ENCODE measurements at places on chromosomes 6 and 20. TPM values are rescaled to one million over a fixed set of nuclear protein-coding genes. Genes with fewer than 3 reads are reported as not detected.

Gene TRIM10
- total RNA-seq = not detected

DNA sequence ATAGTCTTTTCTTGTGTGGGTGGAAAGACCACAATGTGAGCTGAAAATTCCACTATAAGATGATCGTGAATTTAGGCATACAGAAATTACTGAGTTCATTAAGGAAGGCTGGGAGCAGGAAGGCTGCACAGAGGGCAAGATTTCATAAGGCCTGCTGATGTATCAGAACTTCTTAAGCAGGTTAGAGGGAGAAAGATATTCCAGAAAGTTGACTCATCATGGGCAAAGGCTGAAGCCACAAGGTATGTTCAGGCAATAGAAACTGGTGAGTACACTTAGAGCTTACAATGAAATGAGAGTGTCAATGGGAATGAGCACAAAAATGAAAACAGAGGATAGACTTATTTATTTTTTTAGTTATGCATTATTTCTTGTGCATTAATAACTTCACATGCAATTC is 618.6 kb downstream of the CBLN4 start:
- no peak for DNase-seq

DNA sequence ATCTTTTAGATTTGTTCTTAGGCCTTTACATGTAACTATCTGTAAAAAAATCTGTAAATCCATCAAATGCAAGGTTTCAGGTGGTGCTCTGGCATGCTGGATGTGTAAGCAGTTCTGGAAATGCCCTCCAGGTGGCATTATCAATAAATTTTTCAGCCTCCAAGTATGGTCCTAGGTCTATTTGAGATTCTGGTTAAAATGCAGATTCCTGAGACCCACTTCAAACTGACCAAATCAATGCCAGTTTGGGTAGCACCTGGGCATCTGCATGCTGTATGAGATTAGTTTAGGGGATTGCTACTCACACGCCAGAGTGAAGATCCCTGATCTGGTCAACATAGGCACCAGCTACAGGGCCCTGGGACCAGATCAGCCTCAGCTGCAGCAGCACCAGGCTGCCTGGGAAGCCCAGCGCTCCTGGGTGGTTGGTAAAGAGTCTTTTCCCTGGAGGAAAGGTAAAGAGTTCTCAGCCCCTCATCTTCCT is 507.3 kb upstream of the CITED2 start:
- peak; percentile 54 for DNase-seq

GRCh38 chr6:2462831-2463230 is 217.4 kb upstream of the GMDS start:
- no peak for DNase-seq

DNA sequence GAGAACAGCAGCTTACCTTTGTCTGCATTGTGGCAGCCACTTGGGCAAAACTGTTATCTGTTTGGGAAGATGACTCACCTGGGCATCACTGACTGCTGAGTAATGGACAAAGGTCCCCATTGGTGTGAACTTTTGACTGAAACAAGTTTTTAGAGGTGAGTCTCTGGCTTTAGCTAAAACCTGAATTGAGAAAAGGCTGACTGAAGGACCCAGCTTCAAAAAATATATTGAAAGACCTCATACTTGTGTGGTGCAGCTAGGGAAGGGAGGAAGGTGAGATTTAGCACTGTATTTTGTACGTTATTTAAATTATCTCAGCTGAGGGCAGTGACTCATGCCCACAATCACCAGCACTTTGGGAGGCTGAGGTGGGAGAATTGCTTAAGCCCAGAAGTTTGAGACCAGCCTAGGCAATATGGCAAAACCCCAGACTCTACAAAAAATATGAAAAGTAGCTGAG is 4.5 kb upstream of the CITED2 start:
- no peak for DNase-seq
